ENCODE measurements at places on chromosomes 7 and 10. TPM values are rescaled to one million over a fixed set of nuclear protein-coding genes. Genes with fewer than 3 reads are reported as not detected.

VPS41 gene
- total RNA-seq: 51.0 TPM

NRF1 gene
- 16.3 TPM for total RNA-seq

CHAT gene
- total RNA-seq: not detected

CTAGE4 gene
- total RNA-seq: 0.88 TPM

SMKR1 gene
- total RNA-seq: 0.66 TPM

SYT15B gene
- total RNA-seq: 1.3 TPM

TLL2 gene
- not detected for total RNA-seq

CPA4 gene
- 9.4 TPM for total RNA-seq

FRG2B gene
- not detected for total RNA-seq

ZNF138 gene
- total RNA-seq: 1.8 TPM

SLC18A3 gene
- total RNA-seq: not detected

GPR26 gene
- not detected for total RNA-seq

NPY gene
- not detected for total RNA-seq

PPP1R17 gene
- total RNA-seq: not detected

SNCG gene
- 3.9 TPM for total RNA-seq

CHN2 gene
- 0.29 TPM for total RNA-seq

OR9A2 gene
- total RNA-seq: not detected

KCNH2 gene
- not detected for total RNA-seq

SEMA3E gene
- total RNA-seq: 1.7 TPM

ERVW-1 gene
- total RNA-seq: not detected

TMUB1 gene
- 33.1 TPM for total RNA-seq

CALML5 gene
- not detected for total RNA-seq

ODAD2 gene
- total RNA-seq: 1.0 TPM

NPY4R2 gene
- total RNA-seq: not detected

STK31 gene
- total RNA-seq: not detected

JAZF1 gene
- 13.1 TPM for total RNA-seq

CTTNBP2 gene
- not detected for total RNA-seq

RBP3 gene
- total RNA-seq: under 0.01 TPM

SCIN gene
- total RNA-seq: 3.6 TPM

HNRNPF gene
- 216 TPM for total RNA-seq

ENTPD1 gene
- total RNA-seq: not detected

DYDC2 gene
- not detected for total RNA-seq

NRG3 gene
- under 0.01 TPM for total RNA-seq

FOXI2 gene
- not detected for total RNA-seq

TEX47 gene
- not detected for total RNA-seq

CUL2 gene
- 48.1 TPM for total RNA-seq

ABCB1 gene
- total RNA-seq: 2.4 TPM

COL17A1 gene
- total RNA-seq: under 0.01 TPM

SPDYE2B gene
- total RNA-seq: not detected

TMEM213 gene
- total RNA-seq: not detected

CUZD1 gene
- 0.22 TPM for total RNA-seq

ADGRA1 gene
- not detected for total RNA-seq

TAS2R5 gene
- total RNA-seq: 0.57 TPM

ABCB4 gene
- not detected for total RNA-seq

LRRD1 gene
- under 0.01 TPM for total RNA-seq

HDAC9 gene
- total RNA-seq: 10.3 TPM

PLCE1 gene
- 0.29 TPM for total RNA-seq

CRPPA gene
- total RNA-seq: 2.9 TPM

ATOH7 gene
- total RNA-seq: not detected

GLCCI1 gene
- 10.3 TPM for total RNA-seq

MOGAT3 gene
- not detected for total RNA-seq

DOCK1 gene
- 84.5 TPM for total RNA-seq

CNTNAP2 gene
- total RNA-seq: not detected

SPDYE16 gene
- not detected for total RNA-seq

FAM237B gene
- not detected for total RNA-seq

Measured in placental pericyte (primary cell).